NCI-H1417 treated with DMSO at 0.1 percent for 48 hours (cell line): ENCODE measurements at places on chromosomes 1 and 21.

- DNase-seq: no peak
Measured at GRCh38 chr1:29002792-29003191, 88.4 kb downstream of the EPB41 start.

GRCh38 chr1:236207121-236207520 is 64.8 kb downstream of the GPR137B start:
- no peak for DNase-seq

- no peak for DNase-seq
Measured at GRCh38 chr1:244102046-244102445, 51.0 kb downstream of the ZBTB18 start.

- DNase-seq: no peak
Measured at GRCh38 chr1:172359491-172359999, 60.9 kb upstream of the C1orf105 start.

DNA sequence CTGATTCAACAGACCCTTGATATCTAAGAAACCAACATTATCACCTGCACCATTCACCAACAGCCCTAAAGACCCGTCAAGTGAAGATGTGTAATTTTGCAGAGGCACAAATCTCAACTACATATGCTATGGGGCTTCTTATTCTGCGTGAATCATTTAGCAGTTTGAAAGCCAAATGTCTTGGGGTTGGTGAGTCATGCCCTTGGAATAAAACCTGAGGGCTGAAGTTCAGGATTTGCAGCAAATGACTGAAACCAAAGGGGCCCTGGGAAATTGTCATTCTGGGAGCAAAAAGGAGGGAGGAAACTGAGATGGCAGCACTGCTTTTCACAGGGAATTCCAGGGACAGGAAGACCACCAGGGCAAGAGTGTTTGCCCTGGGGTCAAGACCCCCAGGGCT is 79.2 kb upstream of the TNR start:
- DNase-seq: no peak

- DNase-seq: no peak
Measured at GRCh38 chr1:19373211-19374082, 61.3 kb downstream of the SLC66A1 start.

DNA sequence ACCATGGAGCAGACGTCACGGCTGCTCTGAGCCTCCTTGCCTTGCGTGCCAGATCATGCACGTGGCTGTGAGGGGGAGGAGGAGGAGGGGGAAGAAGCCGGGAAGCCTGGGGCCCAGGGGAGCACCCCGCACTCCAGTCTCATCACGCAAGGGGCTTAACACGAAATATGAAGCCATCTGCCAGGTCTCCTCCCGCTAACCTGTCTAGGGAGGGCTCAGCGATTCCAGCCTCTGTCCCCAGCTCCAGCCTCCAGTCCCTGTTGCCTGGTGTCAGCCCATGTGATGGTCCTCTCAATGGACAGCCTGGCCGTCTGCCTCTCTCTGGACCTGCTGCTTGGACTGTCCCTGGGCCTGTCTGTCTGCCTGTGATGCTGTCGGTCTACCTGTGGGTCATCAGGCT is 22.5 kb upstream of the C1QA start:
- DNase-seq: no peak

DNA sequence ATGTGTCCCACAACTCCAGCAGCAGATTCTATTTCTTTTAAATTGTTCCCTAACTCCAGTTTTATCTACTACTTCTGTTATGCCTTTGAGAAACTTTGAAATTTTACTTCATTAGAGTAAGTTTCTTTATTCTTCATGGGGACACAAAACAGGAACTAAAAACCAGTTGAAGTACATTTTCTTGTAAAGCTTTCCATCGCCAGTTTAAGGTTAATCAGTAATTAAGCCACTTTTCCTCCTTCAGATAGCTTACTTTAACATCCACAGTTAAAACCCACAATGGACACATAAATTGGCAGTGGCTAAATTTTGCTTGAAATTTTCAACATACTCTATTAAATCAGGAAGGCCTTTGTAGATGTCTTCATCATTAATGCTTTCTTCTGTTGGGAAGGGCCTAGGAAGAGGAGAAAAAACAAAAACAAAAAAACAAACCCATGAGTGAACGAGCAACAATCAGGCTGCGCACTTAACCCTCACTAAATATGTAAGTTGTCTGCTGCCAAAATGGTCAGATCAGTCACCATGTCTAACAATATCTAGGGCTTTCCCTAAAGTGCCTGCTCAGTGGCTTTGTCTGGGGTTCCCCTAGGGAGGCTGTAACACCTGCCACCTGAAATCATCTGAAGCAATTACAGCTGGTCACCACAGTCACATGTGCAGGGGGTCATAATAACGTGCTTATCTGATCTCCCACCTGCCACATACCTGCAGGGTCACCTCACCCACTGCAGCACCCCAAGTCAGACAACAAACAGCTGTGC is 187.9 kb downstream of the VAV3 start:
- DNase-seq: peak; percentile 22

GRCh38 chr1:233654658-233655280 is 40.9 kb downstream of the KCNK1 start:
- no peak for DNase-seq
